ENCODE measurements at places on chromosomes 2 and 18.

- DNase-seq = peak; percentile 65
Observed at GRCh38 chr2:98412751-98413458, 31.8 kb upstream of the INPP4A start.

GRCh38 chr2:68272246-68272994 is 20.1 kb upstream of the PPP3R1 start:
- no peak for DNase-seq

- no peak for DNase-seq
Observed at GRCh38 chr2:14297340-14297739, 335.2 kb upstream of the LRATD1 start.

GRCh38 chr2:25617948-25618646 is 55.3 kb downstream of the DTNB start:
- no peak for DNase-seq

DNA sequence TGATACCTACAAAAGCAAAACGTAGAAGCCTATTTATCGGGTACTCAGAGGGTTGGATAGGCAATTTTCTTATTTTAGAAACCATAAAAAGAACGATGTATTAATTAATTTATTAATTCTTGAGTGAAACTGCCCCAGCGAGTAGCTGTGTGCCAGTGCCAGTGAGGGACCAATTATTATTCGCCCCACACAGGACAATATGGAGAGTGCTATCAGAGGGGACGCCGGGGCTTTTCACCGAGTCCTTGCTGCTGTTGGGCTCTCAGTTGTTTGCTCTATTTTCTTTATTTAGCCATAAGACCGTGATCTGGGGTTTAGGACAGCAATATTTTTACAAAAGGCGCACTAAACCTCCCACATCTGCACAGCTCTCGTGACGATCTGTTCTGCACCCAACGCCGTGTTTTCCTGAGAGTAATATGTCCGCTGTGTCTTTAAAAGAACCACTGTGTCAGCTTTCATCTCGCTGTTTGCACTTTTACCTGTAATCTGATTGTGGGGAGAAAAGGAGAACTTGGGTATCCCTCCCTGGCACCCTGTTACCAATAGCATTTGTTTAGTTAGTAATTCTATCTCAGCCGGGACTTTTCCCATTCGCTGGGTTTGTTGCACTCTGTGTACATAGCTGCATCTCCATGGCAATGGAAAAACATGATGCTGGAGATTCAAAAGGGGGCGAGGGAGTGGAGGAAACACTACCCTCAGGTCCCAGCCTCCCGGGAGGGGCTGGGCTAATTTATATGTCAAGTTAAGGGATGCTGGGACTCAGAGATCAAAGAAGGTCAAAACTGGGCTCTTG is 30.1 kb upstream of the ZNF516 start:
- peak; percentile 17 for DNase-seq

- DNase-seq = no peak
Observed at GRCh38 chr18:62458868-62459716, 63.7 kb upstream of the ZCCHC2 start.

- no peak for DNase-seq
Observed at GRCh38 chr2:181683518-181684453, 3.5 kb upstream of the NEUROD1 start.

- no peak for DNase-seq
Observed at GRCh38 chr2:43218155-43218701, 8.2 kb downstream of the ZFP36L2 start.

GRCh38 chr18:3450012-3450798 is at the start of gene TGIF1:
TSS of gene TGIF1 (plus strand) at chr18:3450172. CDS start at chr18:3450490, 318 bp downstream.
- peak; percentile 79 for DNase-seq

GRCh38 chr18:26813043-26813442 is 52.5 kb downstream of the AQP4 start:
- DNase-seq = no peak

DNA sequence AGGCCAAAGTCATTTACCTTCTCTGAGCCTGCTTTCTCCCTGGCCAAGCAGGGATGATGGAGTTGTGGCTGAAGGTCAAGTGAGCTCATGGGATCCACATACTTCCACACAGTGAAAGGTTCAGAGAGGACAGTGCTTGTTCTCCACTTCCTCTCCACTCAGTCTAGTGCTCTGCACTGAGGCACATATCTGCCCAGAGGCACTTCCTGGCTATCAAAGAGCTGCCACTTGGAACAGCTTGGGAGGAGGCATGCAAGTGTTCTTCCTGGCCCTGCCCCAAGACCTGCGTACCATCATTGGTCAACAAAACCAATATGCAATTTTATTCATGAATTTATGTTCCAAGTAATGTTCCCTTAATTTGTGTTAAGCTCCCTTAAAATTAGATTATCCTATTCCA is 71.9 kb downstream of the RNF152 start:
- no peak for DNase-seq

DNA sequence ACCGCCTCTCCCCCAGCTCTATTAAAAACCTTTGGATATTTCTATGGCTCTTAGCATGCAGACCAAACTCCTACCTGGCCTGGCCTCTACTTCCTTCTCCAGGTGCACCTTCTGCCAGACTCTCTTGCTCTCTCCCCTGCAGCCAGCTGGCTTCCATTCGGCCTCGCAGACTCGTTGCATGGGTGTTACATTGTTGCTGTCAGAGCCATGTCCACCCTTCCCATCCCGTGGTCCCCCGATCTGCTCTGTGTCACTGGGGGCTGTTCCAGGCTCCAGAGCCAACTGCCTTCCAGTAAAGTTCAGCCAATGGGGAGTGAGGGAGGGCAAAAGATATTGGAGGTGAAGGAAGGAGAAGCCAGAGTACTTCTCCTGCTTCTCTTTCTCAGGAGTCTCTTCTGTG is 112.5 kb upstream of the LGALSL start:
- DNase-seq = no peak

- DNase-seq = no peak
Observed at GRCh38 chr18:75173125-75173432, 35.9 kb downstream of the PTGR3 start.

- DNase-seq = no peak
Observed at GRCh38 chr18:76544511-76545345, 49.7 kb upstream of the ZNF516 start.

DNA sequence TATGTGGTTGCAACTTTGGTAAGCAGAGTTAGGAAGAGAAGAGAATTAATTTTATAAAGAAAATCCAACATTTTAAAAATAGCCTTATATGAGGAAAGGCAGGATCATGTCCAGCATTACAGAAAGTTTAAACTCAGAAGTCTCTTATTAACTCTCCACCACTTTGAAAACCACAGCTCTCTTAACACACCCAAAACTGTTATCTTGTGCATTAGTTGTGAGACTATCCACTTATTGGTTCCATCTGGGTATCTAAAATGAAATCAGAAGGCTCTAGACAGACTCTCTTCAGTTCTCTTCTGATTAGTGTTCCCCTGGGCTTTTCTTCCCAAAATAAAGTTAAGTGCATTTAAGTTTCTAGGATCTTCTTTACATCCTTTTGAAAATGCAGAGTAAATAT is 251.5 kb downstream of the TXNL1 start:
- DNase-seq = no peak

GRCh38 chr2:217332866-217333265 is 473.0 kb upstream of the TNP1 start:
- no peak for DNase-seq

DNA sequence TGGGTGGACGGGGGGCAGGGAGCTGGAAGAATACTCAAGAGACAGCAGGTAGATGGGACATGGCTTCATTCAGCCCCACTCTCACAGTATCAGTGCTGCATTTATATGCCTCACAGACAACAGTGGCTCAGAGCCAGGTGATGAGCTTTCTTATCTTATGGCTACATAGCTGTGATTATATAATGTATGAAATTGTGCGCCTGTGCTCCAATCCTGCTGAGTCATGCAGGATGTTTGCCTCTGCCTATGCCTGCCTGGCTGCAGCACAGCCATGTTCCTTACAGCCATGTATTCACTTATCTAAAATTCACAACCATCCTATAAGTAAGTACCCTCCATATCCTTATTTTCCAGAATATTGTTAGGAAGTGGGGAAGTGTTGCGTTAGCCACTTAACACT is 37.7 kb upstream of the RNF103 start:
- DNase-seq = no peak

- DNase-seq = no peak
Observed at GRCh38 chr2:10245021-10245420, 57.7 kb upstream of the HPCAL1 start.

- no peak for DNase-seq
Observed at GRCh38 chr2:189234991-189235390, 55.4 kb upstream of the COL5A2 start.

- DNase-seq = peak; percentile 17
Observed at GRCh38 chr2:219218217-219218731, 484 bp downstream of the ABCB6 start.

DNA sequence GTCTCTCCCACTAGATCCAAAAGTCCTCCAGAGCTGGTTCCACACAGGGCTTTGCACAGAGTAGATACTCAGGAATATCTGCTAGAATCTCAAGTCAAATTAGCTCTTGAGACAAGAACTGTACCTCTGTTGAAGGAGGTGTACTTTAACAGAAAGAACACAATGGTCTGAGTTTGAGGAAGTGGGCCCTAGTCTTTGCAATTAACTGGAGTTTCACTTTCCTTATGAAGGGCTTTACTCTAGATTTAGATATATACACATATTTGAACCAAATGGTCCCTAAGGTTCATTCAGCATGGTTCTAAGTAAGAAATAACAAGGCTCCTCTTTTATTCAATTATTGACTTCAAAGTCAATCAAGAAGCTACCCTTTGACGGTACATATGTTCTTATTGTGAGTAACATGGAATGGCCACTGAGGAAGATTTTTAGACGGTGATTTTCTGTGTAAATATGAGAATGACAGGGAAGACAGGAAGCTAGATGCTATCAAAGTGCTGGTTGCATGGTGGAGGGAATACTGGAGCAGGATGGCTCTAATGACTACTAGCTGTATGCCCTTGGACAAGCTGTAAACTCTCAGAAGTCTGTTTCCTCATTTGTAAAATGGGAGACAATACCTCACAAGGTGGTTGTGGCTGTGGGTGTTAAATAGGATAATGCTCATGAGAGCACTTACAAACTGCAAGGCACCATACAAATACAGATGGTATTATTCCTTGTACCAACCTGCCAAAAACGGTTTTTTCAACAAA is 73.5 kb upstream of the SERTAD2 start:
- peak; percentile 24 for DNase-seq

- no peak for DNase-seq
Observed at GRCh38 chr2:188076149-188077056, 215.3 kb upstream of the GULP1 start.

DNA sequence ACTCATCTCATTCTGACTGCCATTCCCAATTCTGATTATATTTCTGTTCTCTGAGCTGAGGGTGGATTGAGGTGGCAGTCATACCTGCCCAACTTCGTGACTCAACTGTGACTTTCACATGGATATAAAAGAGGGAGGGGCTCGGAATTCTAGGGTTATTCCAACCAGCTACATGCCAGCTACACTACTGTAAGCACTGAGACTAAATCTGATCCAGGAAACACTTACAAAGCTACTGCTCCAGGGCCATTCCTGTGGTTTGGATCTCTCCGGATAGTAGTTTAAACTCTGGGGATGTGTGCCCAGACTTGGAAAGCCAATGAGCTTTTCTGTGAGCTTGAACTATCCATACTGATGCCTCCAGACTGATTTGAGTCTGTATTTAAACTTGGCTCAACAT is 7.9 kb downstream of the MAP2 start:
- no peak for DNase-seq

GRCh38 chr18:36348971-36349417 is 51.5 kb downstream of the FHOD3 start:
- no peak for DNase-seq

DNA sequence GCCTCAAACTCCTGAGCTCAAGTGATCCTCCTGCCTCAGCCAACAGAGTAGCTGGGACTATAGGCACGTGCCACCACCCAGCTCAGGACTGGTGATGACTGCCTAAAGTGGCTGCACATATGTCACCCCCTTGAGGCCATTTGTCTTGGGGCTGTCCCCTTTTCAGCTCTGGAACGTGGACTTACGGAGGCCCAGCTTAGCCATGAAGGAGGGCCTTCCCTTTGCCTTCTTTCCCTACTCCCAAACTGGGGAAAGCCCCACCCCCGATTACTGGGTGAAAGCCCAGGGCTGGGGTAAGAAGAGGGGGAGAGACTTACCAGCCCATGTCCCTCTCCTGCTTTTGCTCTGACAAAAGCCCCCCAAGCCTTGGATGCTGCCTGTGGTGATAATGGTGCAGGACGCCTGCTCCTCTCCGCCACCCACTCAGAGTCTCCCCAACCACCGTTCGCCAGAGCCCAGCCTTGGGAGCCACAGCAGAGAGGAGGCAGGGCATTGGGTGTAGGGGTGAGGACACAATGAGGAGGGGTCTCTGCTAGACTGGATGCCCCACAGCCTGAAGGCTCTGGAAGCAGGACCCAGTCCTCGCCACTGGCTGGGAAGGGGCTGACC is 2.5 kb upstream of the DUSP2 start:
- DNase-seq = no peak

DNA sequence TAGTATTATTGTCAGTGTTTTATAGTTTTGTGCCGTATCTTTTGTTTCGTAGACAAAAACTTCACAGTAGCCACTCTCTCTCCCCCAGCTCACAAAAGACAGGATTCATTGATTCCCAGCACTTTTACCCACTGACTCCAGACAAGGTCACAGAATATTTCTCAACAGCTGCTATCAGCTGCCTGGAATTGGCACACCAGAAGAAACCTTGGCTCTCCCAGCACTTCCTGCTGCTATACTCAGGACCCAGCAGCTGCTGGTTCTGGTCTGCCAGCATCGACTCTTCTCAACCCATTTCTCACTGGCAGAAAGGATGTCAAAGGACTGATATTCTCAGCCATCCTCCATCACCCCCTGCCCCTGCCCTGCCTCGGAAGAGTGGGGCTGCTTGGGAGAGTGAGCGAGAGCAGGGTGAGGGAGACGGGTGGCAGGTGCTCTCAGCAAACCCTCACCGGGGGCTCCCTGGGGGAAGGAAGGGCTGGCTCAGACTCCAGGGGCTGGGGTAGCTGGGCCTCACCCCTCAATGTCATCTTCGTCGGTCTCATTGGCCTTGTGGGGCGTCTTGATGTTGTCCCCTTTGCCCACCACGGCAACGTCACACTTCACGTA is 6.1 kb upstream of the OTOF start:
- DNase-seq = no peak

- DNase-seq = no peak
Observed at GRCh38 chr2:237714690-237715458, 83.7 kb upstream of the RBM44 start.

- no peak for DNase-seq
Observed at GRCh38 chr2:130369311-130369964, 13.6 kb downstream of the PTPN18 start.

- peak; percentile 59 for DNase-seq
Observed at GRCh38 chr2:7097353-7097895, 180.2 kb downstream of the RNF144A start.

GRCh38 chr2:134235510-134236144 is 18.2 kb upstream of the MGAT5 start:
- DNase-seq = no peak

DNA sequence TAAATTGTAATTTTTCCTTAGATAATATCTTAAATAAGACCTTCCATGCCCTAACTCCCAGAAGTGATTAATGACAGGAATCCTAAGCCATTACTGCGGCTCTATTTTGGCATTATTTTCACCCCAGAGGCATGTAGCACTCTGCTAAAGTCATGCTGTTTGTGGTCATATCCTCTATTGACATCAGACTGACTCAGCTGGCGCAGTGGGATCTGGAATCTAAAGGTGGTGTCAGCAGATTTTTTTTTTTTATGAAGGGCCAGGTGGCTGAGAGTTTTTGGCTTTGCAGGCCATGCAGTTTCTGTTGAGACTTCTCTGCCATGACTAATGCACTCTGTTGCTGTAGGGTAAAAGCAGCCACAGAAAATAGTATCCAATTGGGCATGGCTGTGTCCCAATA is 64.1 kb upstream of the ACVR1C start:
- no peak for DNase-seq

Data from central memory CD4-positive, alpha-beta T cell (primary cell).